ENCODE measurements at places on chromosomes 11 and 22.

GRCh38 chr11:69307871-69308431, 14.0 kb downstream of the MYEOV start:
- no peak for DNase-seq

GRCh38 chr11:28269586-28269985, 161.4 kb downstream of the METTL15 start:
- no peak for DNase-seq

DNA sequence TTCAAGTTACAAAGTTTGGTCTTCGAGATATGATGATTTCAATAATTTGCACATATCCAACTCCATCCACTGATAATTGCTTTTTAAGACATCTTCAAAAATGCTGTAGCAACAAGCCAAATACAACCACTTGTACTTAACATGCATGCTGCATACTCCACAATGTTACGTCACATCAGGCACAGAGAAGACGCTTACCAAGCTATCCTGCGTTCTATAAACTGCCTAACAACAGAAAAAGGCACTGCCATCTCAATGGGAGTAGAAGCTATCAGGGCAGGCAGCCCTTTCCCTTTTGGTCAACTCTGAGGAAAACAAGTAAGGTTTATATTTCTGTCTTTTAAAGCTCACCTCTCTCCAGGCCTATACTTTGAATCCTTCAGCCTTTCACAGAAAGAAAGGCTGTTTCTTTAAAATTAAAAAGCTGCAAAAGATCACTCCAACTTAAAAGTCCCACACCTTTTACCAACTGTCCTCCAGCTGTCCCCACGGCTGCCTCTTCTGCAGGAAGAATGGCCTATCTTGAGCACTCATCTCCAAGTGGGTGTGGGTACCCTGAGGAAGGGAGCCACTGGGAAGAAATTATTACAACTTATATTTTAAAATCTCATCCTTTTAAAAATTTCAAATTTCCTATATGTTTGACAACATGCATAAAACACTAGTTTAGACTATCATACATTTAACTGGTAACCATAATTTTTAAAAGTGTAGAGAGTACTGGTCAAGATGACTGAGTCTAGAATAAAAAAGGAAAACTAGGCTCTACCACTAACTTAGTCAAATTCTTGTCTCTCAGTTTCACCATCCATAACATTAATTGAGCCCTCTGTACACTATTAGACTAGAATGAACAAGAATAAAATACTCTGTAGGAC, 14.5 kb downstream of the PHF21A start:
- no peak for DNase-seq

DNA sequence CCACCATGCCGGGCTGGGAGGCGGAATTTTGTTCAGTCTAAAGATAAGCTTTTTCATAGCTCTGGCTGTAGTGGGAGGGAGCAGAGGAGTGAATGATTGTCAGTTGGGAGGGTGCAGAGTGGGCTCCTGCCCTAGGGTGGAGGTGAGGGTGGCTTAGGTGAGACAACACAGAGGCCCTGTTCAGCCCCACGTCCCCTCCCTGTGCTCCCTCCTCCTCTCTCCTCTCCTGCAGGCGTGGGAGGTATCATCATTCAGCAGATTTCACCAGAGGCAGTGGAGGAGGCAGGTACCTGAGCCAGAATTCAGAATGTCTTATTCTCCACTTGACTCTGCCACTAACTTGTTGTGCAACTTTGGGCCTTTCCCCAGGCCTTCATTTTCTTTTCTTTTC, 1.7 kb upstream of the THRSP start:
- no peak for DNase-seq

DNA sequence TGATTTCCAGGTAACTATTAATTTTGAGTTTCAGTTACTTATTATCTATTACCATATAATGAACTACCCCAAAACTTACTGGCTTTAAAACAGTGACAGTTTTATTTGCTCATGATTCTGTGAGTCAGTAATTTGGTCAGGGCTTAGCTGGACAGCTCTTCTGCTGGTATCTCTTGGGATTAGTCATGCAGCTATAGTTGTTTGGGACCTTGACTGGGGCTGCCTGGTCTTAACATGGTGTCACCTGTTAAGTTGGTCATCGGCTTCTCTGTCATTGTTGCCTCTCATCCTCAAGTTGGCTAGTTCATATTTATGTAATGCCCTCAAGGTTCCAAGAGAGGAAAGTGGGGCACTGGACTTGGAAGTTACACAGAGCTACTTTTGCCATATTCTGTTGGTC, 177.5 kb downstream of the TMEM135 start:
- no peak for DNase-seq

- DNase-seq: no peak
These were observed at the start of gene DNAJB13 for GRCh38 chr11:73950869-73951710. DNAJB13 (plus strand) TSS chr11:73951026; CDS start chr11:73951070, 44 bp downstream.

GRCh38 chr11:93477684-93478234, 65.4 kb downstream of the SMCO4 start:
- DNase-seq: no peak

GRCh38 chr11:120645639-120646038, 134.1 kb downstream of the GRIK4 start:
- no peak for DNase-seq

DNA sequence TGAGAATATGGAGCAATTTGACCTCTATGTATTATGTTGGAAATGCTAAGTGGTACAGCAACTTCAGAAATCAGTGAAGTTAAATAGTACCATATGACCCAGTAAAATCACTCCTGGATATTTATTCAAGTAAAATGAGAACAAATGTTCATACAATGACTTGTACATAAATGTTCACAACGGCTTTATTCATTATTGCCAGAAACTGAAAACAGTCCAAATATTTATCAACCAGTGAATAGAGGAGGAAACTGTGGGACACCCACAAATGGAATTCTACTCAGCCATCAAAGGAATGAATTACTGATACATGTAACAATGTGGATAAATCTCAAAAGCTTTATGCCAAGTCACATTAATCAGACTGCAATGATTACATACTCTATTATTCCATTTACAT, 416.3 kb downstream of the AASDHPPT start:
- DNase-seq: no peak

GRCh38 chr11:128917144-128917724, 25.4 kb downstream of the TP53AIP1 start:
- DNase-seq: no peak

- DNase-seq: no peak
These were observed 796 bp downstream of the POLDIP3 start for GRCh38 chr22:42613872-42614301.

DNA sequence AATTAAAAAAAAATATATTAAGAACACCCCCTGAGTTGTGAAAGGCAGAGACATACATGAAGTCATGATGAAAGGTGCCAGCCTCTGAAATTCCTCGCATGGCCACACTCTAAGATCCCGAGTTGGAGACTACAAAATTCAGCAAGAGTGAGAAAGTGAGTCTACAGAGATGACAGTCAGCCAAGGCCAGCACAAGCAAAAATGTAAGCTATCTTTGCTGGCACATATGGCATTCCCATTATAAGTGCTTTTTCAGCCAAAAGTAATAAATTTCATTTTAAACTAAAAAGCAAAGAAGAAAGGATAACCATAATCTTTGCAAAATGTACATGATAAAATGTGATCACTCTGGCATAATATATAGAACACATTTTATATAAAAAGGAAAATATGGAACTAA, 40.6 kb downstream of the FANCF start:
- DNase-seq: no peak

Measured in activated B cell treated with CpG ODN at 0.5 μM for 24 hours (primary cell).